ENCODE measurements at places on chromosomes 5 and 9.

DNA sequence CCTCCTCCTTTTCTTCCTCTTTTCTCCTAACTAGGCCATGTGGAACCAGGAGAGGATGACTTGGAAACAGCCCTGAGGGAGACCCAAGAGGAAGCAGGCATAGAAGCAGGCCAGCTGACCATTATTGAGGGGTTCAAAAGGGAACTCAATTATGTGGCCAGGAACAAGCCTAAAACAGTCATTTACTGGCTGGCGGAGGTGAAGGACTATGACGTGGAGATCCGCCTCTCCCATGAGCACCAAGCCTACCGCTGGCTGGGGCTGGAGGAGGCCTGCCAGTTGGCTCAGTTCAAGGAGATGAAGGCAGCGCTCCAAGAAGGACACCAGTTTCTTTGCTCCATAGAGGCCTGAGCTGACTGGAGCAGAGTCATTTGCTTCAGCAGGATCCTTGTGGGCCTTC, 13.7 kb downstream of the NUDT2 start:
- DNase-seq: no peak

GRCh38 chr5:138623053-138623452, 47.9 kb upstream of the HSPA9 start:
- DNase-seq: no peak

- DNase-seq: no peak
Measured at GRCh38 chr9:21996438-21996837, 1.8 kb downstream of the CDKN2B-AS1 start.

DNA sequence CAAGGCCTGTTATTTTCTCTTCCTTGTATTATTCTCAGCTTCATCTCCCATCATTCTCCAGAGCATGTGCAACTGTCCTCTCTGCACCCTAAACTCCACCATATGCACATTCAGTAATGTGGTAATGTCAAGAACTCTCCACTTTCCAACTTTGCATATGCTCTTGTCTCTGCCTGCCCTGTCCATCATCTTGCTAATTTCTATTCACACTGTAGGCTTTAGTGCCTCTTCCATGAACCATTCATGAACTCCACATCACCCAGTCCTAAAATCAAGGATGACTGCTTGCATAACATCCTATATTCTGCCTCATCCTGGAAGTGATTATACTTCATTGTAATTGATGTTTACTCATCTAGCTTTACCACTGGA, 354.8 kb downstream of the PDE4D start:
- no peak for DNase-seq

DNA sequence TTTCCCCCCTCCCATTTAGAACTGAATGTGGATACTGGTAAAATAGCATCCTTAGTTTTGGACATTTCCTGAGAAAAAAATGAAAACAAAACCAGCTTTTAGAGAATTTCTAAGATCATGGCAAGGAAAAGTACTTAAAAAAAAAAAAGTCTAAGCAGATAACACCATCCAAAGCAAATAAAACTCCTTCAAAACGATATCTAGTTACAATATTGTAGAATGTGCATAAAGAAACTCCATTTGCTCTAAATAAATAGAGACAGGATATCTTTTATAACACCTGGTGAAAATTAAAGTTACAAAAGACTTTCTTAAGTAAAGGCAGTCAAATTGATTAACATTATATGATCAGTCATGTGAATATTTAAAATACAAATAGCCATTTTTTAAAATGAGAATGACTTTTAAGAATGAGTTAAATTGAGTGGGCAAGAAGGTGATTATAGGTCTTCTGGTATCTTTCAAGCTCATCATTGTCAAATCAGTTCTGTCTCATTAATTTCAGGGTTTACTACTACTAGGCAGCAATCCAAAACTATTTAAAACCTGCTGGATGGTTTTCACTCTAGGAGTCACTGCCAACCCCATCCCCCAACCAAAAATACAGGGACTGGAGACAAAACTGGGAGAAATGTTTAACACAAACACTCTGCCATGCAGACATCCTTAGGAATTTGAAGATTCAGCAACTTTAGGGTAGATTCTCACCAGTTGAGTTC, 382.6 kb downstream of the ADGRV1 start:
- DNase-seq: no peak

- DNase-seq: no peak
Measured at GRCh38 chr5:6822556-6823343, 109.5 kb downstream of the TENT4A start.
